ENCODE measurements at places on chromosomes 1 and 21. TPM values are rescaled to one million over a fixed set of nuclear protein-coding genes. Genes with fewer than 3 reads are reported as not detected.

Gene F13B
- total RNA-seq: not detected

DNA sequence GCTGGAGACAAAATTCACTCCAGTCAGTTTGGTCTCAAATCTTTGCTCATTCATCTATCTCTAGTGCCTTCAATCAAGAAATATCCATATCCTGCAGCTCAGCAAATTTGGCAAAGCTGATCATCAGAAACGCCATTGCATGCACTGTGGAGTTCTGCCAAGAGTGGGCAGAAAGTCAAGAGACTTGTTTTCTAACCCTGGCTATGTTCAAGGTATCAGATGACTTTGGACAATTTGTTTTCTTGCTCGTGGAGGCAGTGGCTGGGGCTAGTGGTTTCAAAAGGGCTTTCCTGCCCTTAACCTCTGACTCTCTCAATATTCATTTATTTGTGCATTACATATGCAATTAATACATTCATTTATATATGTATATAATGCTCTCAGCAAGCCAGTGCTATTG is 12.8 kb upstream of the LRRC52 start:
- no peaks in the 10 kb centered on the region for H3K4me1 ChIP-seq
- no peaks in the 10 kb centered on the region for H3K27me3 ChIP-seq
- no peak for DNase-seq
- H3K27ac ChIP-seq: no peak overlapping the region
- H3K4me3 ChIP-seq: no peak overlapping the region

- H3K27me3 ChIP-seq: no peaks in the 10 kb centered on the region
- DNase-seq: no peak
- peaks cover 38% of the 10 kb centered on the region for H3K4me1 ChIP-seq
- no peaks in the 10 kb centered on the region for H3K36me3 ChIP-seq
- no peak overlapping the region for H3K4me3 ChIP-seq
- peak overlapping the region; percentile 62 for H3K27ac ChIP-seq
Measured at GRCh38 chr1:59044535-59045121, 252.3 kb upstream of the FGGY start.

DNA sequence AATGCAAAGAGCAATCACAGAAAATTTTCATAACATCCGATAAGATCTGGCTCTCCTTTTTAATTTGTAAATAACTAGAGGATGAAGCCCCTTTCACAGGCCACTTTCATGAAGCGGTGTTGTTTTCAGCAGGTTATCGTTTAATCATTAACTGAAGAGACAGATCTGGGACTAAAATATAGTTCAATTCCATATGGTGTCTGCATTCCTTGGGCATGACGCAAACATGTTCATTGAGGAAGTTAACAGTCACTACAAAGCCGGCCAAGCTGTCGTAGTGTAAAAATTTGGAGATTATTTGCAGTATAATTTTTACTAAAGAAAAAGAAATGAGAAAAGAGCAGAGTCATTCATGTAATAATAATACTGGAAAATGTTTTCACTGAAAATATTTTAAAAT is 565.2 kb upstream of the ADAMTS5 start:
- H3K4me3 ChIP-seq: no peak overlapping the region
- no peaks in the 10 kb centered on the region for H3K4me1 ChIP-seq
- no peak for DNase-seq
- no peaks in the 10 kb centered on the region for H3K27me3 ChIP-seq
- H3K36me3 ChIP-seq: no peaks in the 10 kb centered on the region

- H3K36me3 ChIP-seq: no peaks in the 10 kb centered on the region
- H3K27ac ChIP-seq: no peak overlapping the region
- no peaks in the 10 kb centered on the region for H3K27me3 ChIP-seq
- no peak for DNase-seq
- H3K4me3 ChIP-seq: no peak overlapping the region
Measured at GRCh38 chr1:202293569-202293968, 48.2 kb downstream of the UBE2T start.

All from sigmoid colon (tissue), 7 donors.